Activated T-cell treated with anti-CD3 and anti-CD28 coated beads for 4 hours (primary cell): ENCODE measurements at places on chromosomes 13 and 19.
A peak's percentile ranks its signal among the peaks of the same experiment; 100 is the strongest.

- no peak for DNase-seq
These were observed 12.9 kb upstream of the F2RL3 start for GRCh38 chr19:16875584-16876555.

DNA sequence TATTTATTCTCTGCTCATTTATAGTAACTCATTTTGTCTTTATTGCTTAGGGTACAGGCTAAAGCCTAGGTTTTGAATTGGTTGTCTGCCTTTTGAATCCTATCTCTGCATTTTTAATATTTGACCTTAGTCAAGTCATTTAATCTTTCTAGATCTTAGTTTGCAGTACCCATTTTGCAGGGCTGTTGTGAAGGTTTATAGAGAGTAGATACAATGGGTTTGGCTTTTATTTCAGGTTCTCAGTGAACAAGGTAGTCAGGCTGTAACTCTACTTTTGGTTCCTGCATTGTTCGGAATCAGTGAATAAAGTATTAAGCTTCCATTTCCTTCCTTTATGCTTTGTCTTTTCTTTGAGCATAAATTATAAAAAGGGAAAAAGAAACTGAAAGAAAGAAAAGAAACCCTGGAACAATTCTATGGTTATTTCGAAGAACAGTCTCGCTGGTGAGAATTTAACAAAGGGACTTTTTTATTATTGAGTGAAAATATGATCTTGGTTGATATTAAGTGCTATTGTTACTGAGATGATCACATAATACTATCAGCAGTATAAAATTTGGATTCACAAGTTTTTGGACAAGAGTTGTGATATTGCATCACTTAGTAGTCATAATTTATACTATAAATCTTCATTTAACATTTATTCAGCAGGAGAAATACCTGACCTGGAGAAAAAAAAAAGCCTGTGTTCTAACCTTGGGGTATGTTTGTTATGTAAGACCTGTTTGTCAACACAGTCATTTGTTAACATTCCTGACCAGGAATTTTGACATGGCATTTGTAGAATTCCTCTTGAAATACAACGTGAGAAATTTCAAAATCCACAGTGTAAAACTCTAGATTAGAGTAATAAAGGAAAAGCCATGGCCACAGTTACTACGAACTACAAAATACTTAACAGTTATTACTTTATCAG, 91.3 kb downstream of the ZMYM2 start:
- DNase-seq = no peak

GRCh38 chr13:108711386-108711785, 82.0 kb downstream of the MYO16 start:
- no peak for DNase-seq

GRCh38 chr13:79258489-79258888, 147.6 kb downstream of the RBM26 start:
- no peak for DNase-seq

GRCh38 chr13:48476215-48476614, 56.7 kb downstream of the RCBTB2 start:
- DNase-seq = no peak

- DNase-seq = no peak
These were observed 41.8 kb downstream of the MBD3L2B start for GRCh38 chr19:6979399-6979798.

DNA sequence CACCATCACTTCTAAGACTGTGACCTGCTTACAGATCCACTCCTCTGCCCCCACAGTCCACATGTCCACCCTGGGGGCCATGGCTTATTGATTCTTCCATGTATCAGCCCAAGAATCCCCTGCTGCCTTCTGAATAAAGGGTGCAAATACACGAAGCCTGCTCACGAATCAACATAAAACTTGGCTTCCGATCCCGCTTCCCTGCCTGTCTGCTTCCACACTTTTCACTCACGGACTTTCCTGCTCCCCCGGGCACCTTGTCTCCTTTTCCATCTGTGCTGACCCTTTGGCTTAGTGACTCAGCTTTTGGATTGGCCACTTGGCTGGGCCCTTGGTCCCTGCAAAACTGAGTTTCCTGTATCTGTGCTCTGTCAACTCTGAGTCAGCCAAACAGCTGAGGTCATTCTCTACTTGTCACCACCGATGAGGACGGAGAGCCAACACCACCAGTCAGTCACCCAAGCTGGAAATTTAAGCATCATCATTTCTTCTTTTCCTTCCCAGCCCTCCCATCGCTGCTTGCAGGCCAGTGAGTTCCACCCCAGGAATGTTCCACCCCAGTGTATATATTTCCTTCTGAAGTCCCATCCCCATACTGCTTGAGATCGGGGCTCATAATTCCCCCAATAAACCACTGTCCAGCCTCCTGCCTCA, 11.4 kb upstream of the USP12 start:
- no peak for DNase-seq

DNA sequence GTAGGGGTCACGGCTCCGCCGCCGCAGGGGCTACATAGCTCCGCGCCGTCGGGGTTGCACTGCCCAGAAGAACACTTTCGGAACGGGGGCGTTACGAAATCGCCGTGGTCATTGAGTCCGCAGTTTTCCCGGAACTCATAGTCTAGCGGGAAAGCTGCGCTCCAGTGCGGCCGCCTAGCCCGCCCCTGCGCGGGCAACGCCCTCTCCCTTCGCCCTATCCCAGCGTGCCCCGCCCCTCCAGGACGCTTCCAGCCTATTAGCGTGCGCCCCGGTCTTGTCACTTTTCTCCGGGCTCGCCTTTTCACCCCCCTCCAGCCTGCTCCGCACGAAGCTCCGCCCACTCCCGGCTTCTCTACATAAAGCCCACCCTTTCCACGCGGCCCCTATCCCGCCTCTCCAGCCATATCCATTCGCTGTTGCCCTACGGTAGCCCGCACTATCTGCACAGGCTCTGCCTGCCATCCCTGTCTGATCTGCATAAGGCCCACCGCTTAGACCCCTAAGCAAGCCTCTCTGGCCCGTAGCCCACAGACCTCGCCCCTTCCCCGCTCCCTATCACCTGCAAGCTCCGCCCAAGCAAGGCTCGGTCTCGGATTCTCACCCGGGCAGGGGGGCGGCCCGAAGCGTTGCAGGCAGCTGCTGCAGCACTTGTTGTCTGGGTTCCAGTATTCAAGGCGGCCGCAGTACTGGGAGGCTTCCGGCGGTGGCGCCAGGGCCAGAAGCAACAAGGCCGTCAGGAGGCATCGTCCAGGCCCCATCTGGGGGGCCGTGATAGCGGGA, 1.6 kb downstream of the IGFLR1 start:
- DNase-seq = peak; percentile 92

- no peak for DNase-seq
These were observed 62.7 kb downstream of the TSHZ3 start for GRCh38 chr19:31286491-31286890.

DNA sequence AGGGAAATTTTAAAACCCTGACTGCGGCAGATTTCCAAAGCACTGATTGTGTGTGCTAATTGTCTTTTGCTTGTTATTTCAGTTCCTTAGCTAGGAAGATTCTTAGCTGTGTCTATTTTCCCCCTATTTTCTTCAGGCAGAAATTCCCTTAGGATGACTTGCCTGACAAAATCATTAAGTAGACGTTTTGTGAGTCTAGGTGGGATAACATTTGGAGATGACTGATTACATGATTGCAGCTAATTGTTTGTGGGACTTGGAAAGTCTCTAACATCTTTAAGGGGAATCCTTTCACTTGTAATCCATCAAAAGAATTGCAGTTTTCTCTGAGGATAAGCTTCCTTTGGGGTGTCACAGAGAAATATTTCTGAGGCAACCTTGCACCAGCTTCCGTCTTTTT, 228.0 kb downstream of the OXGR1 start:
- DNase-seq = no peak

DNA sequence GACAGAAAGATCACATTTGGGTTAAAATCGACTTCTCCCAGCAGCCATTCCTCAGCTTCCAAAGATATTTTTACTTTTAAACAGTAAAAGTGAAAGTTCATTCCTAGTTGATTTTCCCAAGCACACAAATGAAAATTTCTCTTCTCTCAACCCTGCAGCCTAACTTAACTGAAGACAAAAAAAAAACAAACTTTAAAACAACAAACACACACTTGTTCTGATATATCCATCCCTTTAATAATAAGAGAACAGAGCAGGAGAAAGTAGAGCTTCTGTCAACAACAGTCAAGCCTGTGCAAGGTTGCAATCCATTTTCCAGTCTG, 72.9 kb downstream of the STK24 start:
- DNase-seq = no peak

DNA sequence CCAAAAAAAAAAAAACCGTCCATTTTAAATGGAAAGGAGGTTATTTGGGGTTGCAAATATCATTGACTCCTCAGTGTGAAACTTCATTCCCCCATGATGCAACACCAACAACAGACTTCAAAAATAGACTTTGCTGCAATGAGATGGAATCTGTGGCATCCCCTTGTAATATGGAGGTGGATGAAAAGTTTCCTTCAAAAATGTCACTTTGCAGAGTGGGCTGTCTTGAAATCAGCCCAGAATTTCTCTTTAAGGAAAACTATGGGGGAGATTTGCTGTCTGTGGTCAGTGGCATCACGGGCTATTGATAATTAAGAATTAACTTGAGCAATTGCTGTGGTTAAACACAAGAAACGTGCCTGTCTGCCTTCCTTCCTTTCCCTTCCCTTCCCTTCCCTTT, 1.5 kb downstream of the GPR18 start:
- no peak for DNase-seq

GRCh38 chr19:45468803-45469131, 971 bp downstream of the FOSB start:
- DNase-seq = no peak

GRCh38 chr19:39843919-39844793, 2.0 kb downstream of the FBL start:
- no peak for DNase-seq

DNA sequence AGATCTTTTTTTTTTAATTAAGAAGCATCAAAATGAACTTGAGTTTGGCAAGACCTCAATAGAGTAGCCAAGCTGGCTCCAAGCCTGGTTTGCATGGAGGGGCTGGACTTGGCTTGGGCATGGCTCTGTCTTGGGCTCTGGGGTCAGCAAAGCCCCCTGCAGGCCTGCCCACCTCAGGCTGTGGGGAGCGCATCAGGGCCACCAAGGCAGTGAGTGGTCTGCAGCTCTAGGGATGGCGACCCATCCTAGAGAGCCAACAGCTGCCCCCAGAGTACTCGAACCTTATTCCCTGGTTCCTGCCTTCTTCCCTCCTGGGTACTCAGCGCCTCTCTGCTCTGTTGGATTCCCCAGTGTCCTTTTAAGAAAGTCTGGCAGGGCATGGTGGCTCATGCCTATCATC, 5.4 kb upstream of the CHST8 start:
- DNase-seq = no peak

DNA sequence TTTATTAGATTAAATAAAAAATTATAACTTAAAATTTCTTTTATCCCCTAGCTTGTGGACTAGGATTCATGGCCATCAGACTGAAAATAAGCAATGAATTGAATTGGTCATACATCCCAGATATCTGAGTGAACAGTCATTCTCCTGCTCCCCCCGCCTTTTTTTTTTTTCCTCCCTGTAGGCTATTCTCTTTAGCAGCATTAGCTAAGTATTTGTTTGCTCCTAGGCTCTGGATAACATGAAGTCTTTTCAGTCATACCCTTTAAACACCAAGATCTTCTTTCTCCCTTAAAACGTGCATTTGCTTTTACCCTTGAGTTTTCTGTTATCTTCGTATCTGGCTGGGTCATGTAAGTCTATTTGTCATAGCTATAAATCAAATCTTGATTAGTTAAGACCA, 866.7 kb upstream of the SPRY2 start:
- DNase-seq = no peak

DNA sequence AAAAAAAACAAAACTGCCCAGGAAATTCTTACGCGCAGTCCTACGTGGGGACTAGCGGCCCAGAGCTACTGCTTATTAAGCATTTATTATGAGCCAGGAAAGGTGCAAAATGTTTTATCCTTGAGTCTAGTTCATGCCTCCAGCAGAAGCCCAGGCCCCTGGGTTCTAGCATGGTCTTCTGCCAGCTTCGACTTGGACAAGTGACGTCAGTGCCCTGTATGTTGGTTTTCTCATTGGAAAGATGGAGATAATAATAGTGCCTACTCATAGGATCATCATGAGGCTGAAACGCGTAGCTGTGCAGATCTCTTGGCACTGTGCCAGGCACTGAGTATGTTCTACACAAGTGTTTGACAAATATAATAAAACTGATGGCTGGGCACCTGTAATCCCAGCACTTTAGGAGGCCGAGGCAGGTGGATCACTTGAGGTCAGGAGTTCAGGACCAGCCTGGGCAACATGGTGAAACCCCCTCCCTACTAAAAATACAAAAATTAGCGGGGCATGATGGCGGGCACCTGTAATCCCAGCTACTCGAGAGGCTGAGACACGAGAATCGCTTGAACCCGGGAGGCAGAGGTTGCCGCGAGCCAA, 12.4 kb upstream of the SULT2B1 start:
- DNase-seq = no peak

GRCh38 chr13:48633700-48634099, 20.0 kb upstream of the CYSLTR2 start:
- no peak for DNase-seq

DNA sequence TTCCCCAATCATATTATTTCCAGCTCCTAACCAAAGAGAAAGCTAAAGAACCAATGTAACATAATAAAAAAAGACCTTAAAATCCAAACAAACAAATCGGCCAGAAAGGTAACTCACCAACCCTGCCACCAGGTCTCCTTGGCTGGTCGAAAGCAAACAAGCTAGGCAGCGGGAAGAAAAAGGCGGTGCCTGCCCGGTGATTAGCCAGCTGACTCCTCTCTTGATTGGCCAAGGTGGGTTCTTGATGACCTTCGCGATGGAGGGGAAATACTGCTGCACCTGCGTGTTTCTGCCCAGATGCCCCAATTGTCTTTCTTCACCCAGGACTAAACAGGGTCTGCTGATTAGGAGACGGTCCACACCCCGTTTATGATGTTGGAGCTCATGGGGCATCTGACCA, at the start of gene NLRP11:
Gene NLRP11, minus strand, starts transcription at position 154 of the 400 bp plus-strand sequence. CDS start 13,825 bp downstream, outside the sequence.
- DNase-seq = no peak

DNA sequence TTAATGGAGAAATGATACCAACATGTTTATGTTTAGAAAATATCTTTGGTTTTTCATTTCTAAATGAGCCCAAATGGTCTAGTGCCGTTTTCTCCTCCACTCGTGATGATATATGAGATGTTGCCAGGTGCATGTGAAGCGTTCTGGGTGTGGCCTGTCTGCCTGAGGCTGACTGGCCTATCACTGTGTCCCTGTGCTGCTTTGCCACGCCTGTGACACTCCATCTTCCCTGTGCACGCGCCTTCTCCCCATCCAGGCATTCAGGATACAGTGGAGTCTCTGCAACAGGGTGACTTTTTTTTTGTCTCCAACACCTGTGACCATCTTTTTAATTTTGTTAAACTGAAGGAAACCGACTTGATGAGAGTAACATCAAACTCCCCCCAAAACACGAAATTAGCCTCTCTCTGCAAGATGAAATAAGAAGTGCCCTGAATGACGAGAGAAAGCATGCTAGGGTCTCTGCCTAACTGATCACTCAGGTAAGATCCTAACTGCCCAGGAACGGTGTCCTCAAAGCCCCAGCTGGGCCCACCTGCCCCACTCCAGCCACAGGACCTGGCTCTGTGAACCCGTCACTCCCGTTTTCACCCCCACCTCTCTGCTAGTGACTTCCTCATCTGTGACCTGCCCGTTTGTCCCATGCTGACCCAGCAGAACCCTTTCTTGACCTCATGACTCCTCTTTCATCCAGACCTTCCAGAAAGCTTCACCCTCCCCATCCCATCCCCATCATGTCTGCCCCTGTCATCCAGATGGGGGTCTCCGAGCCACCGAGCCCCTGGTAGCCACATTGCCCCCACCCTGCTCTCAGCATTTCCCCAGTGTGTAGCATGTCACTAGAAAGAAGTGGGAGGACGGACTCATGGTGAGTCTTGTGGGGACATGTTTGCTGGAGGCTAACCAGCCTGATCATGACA, 33.2 kb upstream of the TFDP1 start:
- no peak for DNase-seq

GRCh38 chr19:16019691-16020448, 56.4 kb upstream of the TPM4 start:
- DNase-seq = no peak

GRCh38 chr19:31280287-31281006, 68.8 kb downstream of the TSHZ3 start:
- DNase-seq = no peak
